Esophagus squamous epithelium (tissue), 5 donors: ENCODE measurements at places on chromosomes 16 and 17. TPM values are rescaled to one million over a fixed set of nuclear protein-coding genes. Genes with fewer than 3 reads are reported as not detected.

The SPDYE4 gene
- total RNA-seq: not detected

The DNAH3 gene
- total RNA-seq: 0.57 TPM

The ALOX15 gene
- not detected for total RNA-seq

The HOXB2 gene
- 11.2 TPM for total RNA-seq

The MPO gene
- total RNA-seq: not detected

The MAP1LC3B gene
- 14.2 TPM for total RNA-seq

The FBXO39 gene
- 1.3 TPM for total RNA-seq

The CA5A gene
- total RNA-seq: not detected

The NHERF1 gene
- 271 TPM for total RNA-seq

The MYH8 gene
- total RNA-seq: not detected

The TMEM204 gene
- total RNA-seq: 4.3 TPM

The SCGB1C2 gene
- total RNA-seq: not detected

The TPSG1 gene
- total RNA-seq: 0.27 TPM

The CACNG5 gene
- not detected for total RNA-seq

The MAFG gene
- total RNA-seq: 26.3 TPM

The KRT33B gene
- 0.32 TPM for total RNA-seq

The SOST gene
- total RNA-seq: not detected

The OTOP3 gene
- total RNA-seq: 33.9 TPM

The TLCD1 gene
- total RNA-seq: 17.0 TPM

The CEP295NL gene
- total RNA-seq: 0.88 TPM
